Endodermal cell (in vitro differentiated cells): ENCODE measurements at places on chromosomes 12 and 14.

GRCh38 chr14:53380867-53381225, 227.7 kb upstream of the DDHD1 start:
- no peak for DNase-seq

GRCh38 chr12:94571556-94571955, 78.8 kb downstream of the TMCC3 start:
- peak; percentile 46 for DNase-seq

DNA sequence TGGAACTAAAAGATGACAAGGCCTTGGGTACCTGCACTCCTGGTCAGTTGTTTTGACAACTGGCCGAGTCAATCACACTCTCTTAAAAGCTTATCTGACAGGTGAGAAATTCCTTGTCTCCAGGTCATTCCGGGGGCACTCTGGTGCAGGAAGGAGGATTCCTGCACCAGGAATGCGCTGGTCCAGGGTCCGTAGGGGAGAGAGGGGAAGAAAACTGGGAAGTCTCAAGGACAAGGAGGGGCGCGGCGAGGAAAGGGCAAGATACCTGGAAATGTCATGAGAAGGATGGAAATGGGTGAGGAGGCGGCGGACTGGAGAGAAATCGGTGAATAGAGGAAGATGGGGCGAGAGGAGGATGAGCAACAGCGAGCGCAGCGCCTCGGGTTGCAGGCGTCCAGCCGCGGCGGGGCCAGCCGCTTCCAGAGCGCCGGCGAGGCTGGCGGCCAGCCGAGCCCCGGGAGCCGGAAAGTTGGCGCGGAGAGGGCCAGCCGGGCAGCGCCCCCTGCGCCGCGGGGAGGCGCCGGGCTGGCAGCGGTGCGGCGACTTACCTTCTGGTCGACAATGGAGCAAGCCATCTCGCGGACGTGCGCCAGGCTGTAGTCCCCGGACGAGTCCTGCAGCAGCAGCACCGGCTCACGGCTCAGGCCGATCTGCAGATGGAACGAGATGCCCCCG, 809 bp downstream of the PRKD1 start:
- peak; percentile 84 for DNase-seq

DNA sequence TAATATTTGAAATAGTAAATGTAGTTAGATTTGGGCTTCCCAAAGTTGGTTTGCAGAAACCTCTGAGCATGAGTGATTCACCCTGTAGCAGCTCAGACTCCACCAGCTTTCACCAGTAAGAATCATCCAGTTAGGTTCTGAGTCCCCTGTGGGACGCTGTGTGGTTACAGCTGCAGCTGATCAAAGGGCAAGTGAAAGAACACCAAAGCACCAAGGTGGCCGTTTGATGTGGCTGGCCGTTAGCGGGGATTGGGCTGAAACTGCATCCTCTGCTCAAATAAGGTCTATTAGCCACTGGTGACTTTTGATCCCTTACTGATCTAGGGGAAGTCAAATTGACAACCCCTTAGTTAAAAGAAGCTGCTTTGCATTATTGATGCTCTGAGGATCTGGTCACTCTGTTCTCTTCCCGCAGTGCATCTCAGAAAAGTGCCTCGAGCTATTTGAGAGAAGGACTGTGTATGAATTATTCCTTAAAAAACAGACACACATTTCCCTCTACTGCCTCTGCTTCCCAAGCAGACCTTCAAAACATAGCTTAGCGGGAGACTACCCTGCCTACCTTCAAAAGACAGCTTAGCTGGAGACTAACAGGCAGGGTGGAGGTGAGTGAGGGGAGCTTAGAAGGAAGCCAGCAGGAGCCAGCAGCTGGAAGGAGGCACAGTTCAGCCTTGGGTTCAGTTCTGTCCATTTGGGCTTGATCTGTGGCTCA, 3.7 kb downstream of the ABHD12B start:
- peak; percentile 58 for DNase-seq

GRCh38 chr14:79896009-79896408, 315.3 kb downstream of the DIO2 start:
- DNase-seq, result no peak

GRCh38 chr14:100569734-100570286, 17.4 kb downstream of the BEGAIN start:
- DNase-seq, result no peak

GRCh38 chr12:102317155-102317554, 119.5 kb upstream of the PMCH start:
- no peak for DNase-seq

DNA sequence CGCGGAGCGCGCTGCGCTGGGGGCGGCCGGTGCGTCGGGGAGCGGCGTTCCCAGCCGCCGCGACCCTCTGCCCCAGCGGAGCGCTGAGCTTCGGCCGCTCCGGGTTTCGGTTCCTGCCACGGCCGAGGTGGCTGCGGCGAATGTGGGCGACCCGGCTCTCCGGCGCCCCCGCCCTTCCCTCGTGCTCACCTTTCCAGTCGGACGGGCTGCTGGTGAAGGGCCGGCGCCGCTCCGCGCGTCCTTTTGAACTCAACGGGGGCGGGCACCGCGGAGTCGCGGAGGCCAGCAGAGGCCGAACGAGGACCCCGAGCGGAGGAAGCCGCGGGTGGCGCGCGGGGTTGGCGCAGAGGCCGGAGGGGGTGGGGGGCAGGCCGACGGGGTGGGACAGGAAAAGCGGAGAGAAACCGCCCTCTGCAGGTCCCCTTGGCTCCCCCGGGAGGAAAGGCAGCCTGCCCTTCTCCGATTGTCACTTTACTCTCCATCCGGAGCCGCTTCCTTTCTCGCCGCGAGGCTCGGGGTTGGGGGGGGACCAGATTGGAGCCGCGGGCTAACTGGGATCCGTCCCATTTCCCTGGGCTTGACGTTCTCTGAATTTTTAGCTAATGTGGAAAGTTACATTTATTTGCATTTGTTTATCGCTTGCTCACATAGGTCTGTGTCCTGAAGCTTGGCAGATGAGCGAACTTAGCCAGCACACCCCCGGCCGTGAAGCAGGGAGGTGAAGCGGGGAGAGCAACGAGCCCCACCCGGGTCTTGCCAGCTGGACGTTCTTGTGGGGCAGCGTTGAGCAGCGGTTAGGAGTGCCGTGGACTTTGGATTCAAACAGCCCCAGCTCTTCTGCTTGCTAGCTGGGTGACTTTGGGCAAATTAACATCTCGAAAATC, at the start of gene SMAGP:
Gene SMAGP (minus strand): TSS at position 349 of the 884 bp plus-strand sequence. CDS start 1,137 bp downstream, outside the sequence.
- DNase-seq, result peak; percentile 97

- peak; percentile 73 for DNase-seq
These were observed 647 bp upstream of the SIX1 start for GRCh38 chr14:60649875-60650372.

- DNase-seq, result no peak
These were observed 389.8 kb downstream of the NUAK1 start for GRCh38 chr12:105748806-105749600.

- no peak for DNase-seq
These were observed 242.2 kb downstream of the SPTSSA start for GRCh38 chr14:34219661-34220377.

DNA sequence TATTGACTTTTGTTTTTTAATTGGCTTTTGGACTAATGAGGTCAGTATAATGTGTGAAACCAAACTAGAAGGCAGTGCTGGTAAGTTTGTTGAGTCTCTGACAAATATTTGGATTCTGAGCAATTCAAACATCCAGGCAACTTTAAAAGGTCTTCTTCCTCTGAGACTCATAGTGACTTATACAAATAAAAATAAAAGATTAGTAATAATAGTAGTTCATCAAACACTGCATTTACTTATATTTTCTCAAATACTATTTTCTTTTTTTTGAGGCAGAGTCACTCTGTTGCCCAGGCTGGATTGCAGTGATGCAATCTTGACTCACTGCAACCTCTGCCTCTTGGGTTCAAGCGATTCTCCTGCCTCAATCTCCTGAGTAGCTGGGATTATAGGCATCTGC, 337.9 kb downstream of the DAD1 start:
- no peak for DNase-seq

- DNase-seq, result no peak
These were observed 53.0 kb upstream of the CORO1C start for GRCh38 chr12:108784270-108784669.

- DNase-seq, result no peak
These were observed 47.4 kb downstream of the IFNG-AS1 start for GRCh38 chr12:68036642-68037041.

DNA sequence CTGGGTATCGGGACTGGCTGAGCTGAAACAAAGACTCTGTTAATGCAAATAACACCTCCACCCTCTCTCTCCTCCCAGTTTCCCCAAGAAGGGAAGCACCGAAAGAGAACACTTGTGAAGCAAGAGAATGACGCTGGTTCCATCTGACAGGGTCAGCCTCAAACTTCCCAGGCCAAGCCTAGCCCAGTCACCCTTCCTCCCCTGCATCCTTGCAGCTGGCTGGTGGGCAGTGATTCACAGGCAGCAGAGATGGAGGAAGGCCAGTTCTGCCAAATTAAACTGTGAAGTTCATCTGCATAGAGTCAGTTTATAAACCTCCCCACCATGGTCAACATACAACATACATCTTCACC, 2.8 kb downstream of the LRRC74A start:
- peak; percentile 75 for DNase-seq

GRCh38 chr14:95811813-95812212, 64.8 kb upstream of the TUNAR start:
- DNase-seq, result no peak

GRCh38 chr12:2190896-2191533, 138.2 kb downstream of the CACNA1C start:
- DNase-seq, result peak; percentile 69

DNA sequence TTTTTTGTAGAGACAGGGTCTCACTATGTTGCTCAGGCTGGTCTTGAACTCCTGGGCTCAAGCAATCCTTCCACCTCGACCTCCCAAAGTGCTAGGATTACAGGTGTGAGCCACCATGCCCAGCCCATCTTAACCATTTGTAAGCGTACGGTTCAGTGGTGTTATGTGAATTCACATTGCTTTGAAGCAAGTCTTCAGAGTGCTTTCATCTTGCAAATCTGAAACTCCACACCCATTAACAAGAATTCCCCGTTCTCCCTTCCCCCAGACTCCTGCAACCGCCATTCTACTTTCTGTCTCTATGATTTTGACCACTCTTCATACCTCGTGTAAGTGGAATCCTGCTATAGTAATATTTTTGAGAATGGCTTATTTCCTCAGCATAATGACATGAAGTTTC, 24.9 kb upstream of the BICDL1 start:
- DNase-seq, result no peak

DNA sequence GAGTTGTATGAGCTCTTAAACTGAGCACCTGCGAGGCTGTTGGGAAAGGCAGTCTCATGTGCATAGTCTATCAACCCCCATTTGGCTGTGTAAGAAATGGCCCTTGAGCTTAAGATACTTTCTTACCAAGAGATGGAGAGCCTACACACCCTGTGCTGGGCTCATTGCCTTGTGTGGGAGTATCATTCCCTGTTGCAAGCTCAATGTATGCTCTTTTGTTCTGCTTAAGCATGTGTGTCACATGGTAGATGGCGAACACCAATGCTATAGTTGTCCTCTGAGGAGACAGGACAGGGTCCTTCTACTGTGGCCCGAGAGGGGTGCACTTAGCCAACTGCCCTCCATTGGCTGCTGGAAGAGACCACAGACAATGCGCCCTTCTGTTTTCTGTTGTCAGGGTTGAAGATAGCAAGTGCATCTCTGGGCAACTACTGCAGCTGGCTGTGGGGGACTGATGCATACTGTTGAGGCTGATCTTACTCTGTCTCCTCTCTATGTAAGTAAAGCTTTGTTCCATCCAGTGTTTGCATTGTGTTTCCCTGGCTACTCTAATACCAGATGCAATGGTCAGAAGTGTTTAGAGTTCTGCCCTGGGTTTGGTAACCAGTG, 79.5 kb downstream of the PTPRB start:
- DNase-seq, result no peak

- no peak for DNase-seq
These were observed 270.0 kb downstream of the DACT1 start for GRCh38 chr14:58907803-58908202.

DNA sequence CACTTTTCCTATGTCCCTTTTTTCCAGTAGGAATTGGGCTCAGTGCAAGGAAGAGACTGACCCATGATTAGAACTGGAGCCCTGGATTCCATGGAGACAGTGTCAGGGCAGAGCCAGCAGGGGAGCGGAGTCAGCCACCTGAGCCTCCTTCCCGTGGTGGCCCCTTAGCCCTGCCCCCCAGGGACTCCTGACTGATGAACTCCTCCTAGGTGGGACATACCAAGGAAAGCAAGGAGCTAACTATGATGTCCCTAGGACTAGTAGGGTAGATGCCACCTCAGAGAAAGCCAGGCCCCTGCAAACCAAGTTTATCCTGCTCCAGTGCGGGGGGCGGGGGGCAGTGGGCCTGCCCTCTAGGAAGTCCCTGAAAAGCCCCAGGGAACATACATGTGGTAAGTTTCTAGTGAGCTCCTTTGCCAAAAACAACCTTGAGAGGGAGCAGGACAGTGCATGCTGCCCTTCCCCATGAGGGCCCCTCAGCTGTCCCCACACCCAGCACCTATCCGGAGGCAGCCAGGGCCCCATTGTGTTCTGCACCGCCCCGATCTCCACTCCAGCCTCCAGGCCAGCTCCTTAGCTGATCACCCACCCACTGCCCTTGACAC, 6.2 kb upstream of the COL2A1 start:
- no peak for DNase-seq

DNA sequence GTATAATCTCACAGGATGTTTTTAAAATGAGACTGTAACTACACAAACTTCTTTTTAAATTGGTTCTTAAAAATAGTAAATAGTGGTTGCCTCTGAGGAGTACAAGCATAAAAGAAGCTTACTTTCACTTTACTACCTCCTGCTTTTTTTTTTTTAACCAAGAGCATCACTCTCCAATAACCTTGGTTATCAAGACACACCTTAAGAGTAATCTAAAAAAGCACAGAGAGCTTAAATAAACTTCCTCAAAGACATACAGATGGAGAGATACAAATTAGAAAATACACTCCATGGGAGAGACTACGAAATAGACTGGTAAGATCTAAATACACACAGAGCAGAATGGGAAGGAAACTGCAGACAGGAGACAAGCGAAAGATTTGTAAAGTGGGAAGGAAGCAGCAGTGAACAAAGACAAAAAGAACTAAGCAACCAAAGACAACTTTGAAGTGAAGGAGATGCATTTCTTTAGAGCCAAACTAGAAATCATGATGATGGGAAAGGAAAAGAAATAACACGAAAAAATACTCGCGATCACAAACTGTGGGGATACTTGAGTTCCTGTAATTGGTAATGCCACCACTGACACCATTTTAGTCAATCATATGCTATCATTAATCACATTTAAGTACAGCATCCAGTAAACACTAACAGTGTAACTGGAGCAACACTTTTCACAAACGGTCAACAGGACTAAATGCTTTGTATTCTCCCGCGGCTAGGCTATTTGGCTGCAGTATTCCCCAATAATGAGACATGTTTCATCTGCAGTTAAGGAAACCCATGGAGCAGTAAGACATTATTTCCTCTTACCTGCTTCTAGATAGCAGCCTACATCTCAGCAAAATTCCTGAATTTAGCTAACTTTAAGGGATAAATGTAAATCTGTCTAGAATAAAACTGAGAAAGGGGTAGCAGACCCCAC, 8.2 kb downstream of the SINHCAF start:
- DNase-seq, result no peak

DNA sequence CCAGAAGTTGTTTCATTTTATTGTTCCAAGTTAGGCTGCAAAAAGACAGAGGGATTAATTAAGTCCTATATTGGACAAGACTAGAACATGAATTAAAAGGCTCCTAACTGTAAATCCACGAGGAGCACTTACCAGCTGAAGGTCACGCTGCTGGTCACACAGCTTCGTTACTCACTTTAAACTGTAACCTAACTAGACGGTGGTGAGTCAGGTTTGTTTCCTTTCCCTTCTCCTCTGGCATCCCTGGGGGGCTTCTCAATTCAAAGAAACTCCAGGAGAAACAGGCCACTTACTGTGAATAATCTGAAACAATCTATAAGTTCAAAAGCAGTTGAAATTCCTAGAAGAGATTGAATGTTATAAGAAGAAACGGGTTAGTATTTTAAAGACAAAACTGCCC, 331.4 kb downstream of the BCAT1 start:
- peak; percentile 68 for DNase-seq
